ENCODE measurements at places on chromosomes 4 and X.

GRCh38 chrX:42900947-42901346 lies 123.0 kb upstream of the PPP1R2C start:
- no peak for DNase-seq

GRCh38 chr4:56468097-56468422 lies 643 bp downstream of the SRP72 start:
- DNase-seq, result no peak

- DNase-seq, result no peak
Observed at GRCh38 chr4:121686255-121686654, 10.5 kb downstream of the ANXA5 start.

GRCh38 chrX:138794246-138794645 lies 82.7 kb upstream of the FGF13 start:
- DNase-seq, result no peak

DNA sequence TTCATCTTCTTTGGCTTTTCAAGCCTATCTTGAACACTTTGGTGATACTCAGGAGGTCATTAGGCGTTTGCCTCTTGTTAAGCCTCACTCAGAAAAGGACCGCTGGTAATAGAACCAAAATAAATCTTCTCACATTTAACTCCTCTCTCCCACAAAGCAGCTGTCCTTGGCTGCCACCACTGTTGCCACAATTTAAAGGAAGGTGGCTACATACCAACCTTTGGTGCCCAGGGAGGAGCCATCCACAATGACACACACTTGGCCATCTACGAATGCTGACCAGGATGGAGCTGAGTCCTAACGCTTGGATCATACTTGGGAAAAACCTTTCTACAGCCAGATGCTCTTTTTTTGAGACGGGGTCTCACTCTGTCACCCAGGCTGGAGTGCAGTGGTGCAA lies 210.2 kb downstream of the HS6ST2 start:
- DNase-seq, result no peak

GRCh38 chrX:66012094-66012534 lies 27.8 kb downstream of the VSIG4 start:
- DNase-seq, result no peak

DNA sequence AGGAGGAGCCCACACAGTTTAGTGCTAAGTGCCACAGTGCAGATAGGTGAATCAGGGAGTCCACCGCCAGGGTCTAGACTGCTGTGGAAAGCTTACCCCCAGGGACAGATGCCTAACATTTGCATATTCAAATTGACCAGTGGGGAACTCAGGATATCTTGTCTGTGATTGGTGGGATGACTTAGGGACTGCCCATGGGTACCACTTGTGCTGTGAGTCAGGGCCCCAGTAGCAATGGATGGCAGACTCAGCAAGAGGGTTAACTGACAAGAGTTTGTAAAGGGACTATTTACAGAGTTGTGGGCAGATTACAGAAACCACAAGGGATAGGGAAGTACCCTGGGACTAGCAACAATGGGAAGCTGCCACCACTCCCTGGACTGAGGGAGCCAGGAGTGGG lies 282.1 kb downstream of the BCOR start:
- no peak for DNase-seq

GRCh38 chr4:149993030-149993429 lies 85.2 kb upstream of the DCLK2 start:
- no peak for DNase-seq

- DNase-seq, result no peak
Observed at GRCh38 chr4:79044141-79044659, 105.0 kb upstream of the PAQR3 start.

DNA sequence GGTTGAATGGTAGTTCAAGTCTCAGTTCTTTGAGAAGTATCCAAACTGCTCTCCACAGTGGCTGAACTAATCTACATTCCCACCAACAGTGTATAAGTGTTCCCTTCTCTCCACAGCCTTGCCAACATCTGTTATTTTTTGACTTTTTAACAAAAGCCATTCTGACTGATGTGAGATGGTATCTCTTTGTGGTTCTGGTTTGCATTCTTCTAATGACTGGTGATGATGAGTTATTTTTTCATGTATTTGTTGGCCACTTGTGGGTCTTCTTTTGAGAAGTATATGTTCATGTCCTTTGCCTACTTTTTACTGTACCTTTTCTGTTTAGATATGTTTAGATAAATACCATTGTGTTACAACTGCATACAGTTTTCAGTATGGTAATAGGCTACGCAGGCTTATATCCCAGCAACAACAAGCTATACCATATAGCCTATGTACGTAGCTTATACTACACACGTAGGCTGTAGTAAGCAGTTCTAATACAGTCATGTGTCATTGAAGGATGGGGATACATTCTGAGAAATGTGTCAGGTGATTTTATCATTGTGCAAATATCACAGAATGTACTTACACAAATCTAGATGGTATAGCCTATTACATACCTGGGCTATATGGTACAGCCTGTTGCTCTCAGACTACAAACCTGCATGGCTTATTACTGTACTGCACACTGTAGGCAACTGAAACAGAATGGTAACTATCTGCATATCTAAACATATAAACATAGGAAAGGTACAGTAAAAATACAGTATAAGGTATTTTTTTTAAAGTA lies 28.1 kb downstream of the KLHL8 start:
- DNase-seq, result no peak
